Endodermal cell (in vitro differentiated cells): ENCODE measurements at places on chromosomes 6 and 20. TPM values are rescaled to one million over a fixed set of nuclear protein-coding genes. Genes with fewer than 3 reads are reported as not detected.

GRCh38 chr6:107560657-107561056, 70.7 kb downstream of the SOBP start:
- no peak for DNase-seq

DNA sequence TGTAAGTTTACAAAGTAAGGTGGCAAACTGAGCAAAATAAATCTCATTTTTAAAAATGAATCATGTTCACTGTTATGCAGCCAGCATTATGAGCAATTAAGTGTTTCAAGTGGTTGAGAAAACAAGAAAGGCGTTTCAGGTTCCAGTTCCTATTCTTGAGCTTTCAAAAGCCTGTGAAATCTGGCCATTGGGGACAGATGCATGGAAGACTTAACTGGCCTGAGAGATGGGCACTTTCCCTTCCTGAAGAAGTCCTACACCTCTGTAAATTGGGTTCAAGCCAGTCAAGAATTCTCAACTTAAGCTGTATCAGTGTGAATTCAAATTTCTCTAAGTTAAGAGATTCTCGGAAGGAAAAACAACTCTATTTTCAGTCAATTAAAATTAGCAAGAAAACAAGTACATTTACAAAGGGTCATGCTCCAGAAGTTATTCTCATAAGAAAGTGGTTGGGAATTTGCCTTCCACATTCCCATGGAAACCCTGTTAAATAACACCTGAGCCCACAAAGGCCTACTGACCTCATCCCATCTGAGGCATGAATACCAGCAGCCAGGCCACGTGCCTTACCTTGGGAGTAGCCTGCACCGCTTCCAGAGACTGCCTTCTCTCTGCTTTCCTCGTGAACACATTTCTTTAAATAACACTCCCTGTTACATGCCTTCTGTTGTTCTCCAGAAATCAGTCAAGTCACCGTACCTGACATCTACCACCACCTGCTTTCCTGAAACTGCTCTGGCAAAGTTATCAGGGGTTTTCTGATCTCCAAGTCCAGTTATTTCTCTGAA, 19.4 kb downstream of the MAP3K5 start:
- peak; percentile 73 for DNase-seq

GRCh38 chr20:33740189-33740588, 8.4 kb downstream of the ZNF341 start:
- DNase-seq: no peak

GRCh38 chr20:48532028-48532427, 295.8 kb downstream of the PREX1 start:
- no peak for DNase-seq

DNA sequence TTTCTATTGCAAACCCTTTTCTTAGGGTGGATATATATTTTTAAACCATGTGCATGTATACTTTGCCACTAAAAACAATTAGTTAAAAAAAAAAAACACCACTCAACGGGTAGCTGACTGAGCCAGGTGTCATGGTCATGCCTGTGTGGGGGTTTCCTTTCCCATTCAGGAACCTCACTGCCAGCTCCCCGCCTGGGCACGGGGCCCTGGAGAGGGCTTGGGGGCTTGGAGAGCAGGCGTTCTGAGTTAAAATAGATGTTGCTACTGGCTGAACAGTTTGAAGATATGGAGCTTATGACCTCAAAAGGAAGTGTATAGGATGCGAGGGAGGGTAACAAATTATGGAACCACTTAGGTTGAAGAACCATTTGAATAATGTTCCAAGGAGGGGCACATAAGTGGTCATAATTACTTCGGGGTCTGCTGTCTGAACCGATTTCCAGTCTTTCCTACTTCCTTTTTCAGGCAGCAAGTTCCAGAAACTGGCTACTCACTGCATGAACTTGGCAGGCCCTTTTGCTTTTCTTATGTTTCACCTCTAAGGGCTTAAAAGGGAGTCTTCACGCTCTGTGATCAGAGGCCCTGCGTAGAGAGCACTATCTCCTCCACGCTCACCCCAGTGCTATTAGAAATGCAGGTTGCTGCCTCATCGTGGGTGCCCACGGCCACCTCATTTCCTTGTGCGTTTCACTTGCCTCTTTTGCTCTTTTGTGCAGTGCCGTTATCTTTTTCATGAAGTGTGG, 9.9 kb downstream of the STX16 start:
- no peak for DNase-seq

GRCh38 chr6:30820193-30820592, 64.1 kb upstream of the DDR1 start:
- DNase-seq: no peak

DNA sequence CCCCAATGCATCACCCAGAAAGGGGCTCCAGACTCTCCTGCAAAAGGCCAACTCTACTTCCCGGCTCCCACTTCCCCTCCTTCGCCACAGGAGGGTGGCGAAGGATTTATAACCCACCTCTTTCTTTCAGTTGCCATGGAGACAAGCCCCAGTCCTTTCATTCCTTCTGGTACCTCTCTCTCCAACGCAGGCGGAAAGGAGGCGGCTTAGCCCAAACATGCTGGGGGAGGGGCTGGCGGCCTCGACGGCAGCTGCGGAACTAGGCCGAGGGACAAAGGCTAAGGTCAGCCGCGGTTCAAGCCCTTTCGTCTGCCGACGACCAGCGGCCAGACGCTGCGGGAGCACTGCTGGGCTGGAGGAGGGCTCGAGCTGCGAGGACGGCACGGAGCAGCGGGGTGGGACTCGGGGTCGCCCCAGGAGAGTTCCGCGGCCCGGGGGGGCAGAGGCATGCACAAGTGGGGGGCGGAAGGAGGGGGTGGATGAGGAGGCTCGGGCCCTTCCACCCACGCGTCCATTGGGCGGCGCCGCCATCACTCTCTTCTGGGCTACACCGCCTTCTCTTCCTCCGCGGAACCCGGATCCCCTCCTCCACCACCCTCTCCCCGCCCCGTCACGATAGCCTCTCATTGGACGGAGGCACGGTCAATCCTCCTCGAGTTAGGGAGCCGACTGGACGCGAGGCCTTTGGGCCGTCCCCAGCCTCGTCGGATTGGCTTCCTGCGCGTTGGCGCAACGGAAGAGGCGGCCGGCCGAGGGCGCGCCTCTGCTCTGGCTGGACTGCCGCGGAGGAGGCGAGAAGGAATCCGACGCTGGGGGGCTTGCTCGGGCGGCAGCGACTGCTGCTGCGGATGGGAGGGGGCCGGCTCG, at the start of gene PANK2:
Gene PANK2 (plus strand): TSS at position 766 of the 867 bp plus-strand sequence.
- DNase-seq: peak; percentile 100

DNA sequence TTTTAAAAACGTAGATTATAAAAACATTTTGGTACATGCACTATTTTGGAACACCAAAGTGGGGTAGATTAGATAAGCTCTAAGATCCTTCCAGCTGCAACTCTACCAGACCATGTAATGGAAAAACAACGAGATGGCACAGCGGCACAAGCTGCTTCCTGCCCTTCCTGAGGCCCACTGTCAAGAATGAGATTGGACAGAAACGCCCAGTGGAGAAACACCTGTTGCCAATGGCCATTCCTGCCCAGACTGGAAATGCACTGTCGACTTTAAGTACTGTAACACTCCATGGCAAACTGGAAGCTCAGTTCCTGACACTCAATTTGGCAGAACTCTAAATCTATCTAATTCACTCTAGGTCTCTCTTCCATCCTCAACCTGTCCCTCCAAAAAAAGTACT, 21.4 kb downstream of the EDEM2 start:
- DNase-seq: no peak

- DNase-seq: no peak
These were observed 93.4 kb downstream of the ZMYND8 start for GRCh38 chr20:47263080-47263464.

GRCh38 chr20:3559637-3560036, 88.8 kb downstream of the ATRN start:
- no peak for DNase-seq

GRCh38 chr6:39929039-39929732, 5.1 kb downstream of the MOCS1 start:
- DNase-seq: peak; percentile 54

DNA sequence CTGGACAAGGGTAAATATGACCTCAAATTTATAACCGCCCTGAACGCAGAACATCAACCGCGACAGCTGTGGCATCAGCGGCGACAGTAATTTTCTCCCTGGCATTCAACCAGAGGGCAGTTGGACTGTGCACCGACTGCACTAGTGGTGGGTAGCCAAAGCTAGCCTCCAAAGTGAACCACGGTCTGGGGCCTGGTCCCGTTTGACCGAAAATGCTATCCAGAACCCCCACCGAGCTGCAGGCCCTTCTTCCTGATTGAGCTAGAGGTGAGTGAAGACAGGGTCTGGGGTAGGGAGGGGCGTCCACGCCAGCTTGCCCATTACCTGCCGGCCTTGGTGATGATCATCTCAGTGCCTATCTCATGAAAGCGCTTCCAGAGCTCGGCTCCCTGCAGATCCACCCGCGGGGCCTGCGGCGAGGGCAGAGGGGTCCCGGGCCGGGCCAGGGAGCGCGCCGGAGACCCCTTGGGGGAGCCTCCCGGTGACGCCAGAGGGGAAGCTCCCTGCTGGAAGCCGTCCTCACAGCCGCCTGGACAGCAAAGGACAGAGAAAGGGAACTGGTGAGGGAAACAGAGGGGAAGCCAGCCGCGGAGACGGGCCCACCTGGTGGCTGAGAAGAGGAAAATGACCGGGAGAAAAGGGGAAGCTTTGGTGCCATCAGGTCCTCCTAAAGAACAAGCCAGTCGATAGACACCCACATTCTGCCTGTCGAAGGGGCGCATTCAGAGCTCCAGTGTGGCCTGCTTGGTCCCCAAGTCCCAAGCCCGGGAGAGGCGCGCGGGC, 2.0 kb downstream of the TBX18 start:
- DNase-seq: peak; percentile 82

DNA sequence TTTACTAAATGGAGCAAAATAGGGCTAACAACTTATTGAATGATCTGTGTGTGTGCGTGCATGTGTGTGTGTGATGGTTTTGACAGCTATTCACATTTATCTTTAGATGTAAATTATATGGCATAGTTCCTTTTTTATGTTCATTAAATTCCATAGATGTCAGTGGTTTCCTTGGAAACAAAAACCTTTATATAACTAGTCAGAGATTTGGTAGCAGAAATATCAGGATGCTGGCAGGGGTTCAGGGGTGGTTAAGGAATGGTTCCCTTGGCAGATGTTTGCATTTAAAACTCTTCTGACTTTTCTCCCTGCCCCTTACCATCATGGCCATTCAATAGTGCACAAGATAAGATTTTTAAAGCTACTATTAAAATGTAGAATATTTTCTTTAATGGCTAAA, 256.6 kb downstream of the PLCB1 start:
- no peak for DNase-seq

- no peak for DNase-seq
These were observed 268.4 kb downstream of the PLCB1 start for GRCh38 chr20:8400486-8400885.

- no peak for DNase-seq
These were observed 28.4 kb upstream of the OR2J2 start for GRCh38 chr6:29142309-29142708.

DNA sequence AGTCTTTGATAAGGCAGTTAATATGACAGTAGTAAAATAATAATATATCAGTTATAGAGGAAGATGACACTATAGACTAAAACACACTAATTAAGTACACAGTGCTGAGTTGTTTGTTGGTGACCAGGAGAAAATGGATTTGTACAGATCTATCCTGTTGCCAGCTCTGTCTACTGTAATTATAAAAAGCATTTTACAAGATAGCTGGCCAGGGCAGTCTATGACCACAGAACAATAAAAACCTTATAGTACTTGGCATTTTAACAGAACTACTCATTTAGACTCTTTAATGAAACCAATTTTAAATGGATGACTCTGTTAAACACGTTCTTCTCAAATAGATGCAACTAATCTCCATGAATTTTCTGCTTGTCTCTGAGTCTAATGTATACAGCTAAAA, 367.5 kb downstream of the BTBD9 start:
- no peak for DNase-seq

- DNase-seq: no peak
These were observed 15.3 kb downstream of the CD83 start for GRCh38 chr6:14132921-14133275.

DNA sequence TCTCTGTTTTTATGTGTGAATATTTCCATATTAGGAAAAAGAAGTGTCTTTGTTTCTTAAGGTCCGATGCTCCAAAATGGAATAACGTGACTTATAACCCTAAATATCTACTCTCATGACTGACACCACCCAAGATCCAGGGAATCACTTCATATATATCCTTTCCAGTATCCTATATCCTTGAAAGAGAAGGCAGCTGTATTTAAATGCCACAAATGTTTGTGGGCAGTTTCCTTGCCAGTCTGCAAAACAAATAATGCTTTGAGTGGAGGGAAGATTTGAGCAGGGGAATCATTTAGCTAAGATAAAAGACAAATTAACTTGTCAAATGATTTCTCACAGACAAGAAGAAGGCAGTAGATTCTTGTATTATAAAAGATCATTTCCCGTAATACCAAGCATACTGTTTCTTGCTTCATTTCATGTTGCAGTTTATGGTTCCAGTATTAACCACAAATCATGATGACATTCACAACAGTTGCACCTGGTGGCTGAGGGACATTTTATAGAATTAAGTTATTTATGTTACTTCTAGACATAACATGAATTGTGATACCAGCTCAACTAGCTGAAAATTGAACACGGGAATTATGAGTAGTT, 30.0 kb upstream of the FABP7 start:
- DNase-seq: no peak

DNA sequence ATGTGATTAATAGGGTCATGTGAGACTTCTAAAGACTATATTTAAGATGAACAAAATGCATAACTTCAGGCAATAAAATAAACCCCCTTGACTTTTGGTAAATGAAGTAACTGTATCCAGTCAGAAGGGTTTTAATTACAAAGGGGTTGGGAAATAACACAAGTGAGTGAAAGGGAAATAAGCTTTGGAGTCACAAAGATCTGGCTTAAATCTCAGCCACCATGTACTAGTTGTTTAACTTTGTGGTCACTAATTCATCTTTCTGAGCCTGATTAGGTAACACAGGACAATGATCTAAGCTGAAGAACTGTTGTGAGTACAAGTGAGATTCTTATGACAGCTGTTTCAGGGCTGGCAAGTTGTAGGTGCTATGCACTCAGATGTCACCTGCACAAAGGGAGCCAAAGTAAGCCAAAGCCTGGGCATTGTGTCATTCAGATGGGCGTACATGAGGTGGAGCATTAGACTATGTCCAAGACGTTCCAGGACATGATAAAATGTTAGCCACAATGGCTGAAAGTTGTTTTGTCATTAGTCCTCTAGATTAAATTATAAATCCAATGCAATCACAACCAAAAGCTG, 13.8 kb downstream of the TOMM34 start:
- no peak for DNase-seq

The RIMS4 gene
- 9.6 to 13.0 TPM (median 12.2 TPM) in 3 replicates for total RNA-seq

The PNLDC1 gene
- total RNA-seq: not detected in 3 replicates

The SLC35F1 gene
- 5.9 and 6.7 TPM in 2 replicates for total RNA-seq

The APOM gene
- total RNA-seq: 1.6 TPM in 2 replicates

The SIM1 gene
- 0.07 to 0.25 TPM (median 0.14 TPM) in 3 replicates for total RNA-seq

The COL12A1 gene
- 0.13 to 0.26 TPM (median 0.21 TPM) in 3 replicates for total RNA-seq

The DEFB132 gene
- total RNA-seq: not detected in 2 replicates

The BPIFB2 gene
- not detected in 2 replicates for total RNA-seq

The LY6G6C gene
- 0.38 to 0.42 TPM in 2 of 3 replicates, not detected in the other for total RNA-seq

The POU5F1 gene
- total RNA-seq: 687 and 937 TPM in 2 replicates

The SMPDL3A gene
- total RNA-seq: 2.8 TPM in 2 replicates

The COL11A2 gene
- 1.4 to 2.8 TPM (median 2.3 TPM) in 3 replicates for total RNA-seq

The KIF13A gene
- total RNA-seq: 39.3 to 45.0 TPM (median 43.8 TPM) in 3 replicates

The IL17A gene
- not detected in 3 replicates for total RNA-seq
